GOT3 (cell line): ENCODE measurements at places on chromosomes 7 and 10.

DNA sequence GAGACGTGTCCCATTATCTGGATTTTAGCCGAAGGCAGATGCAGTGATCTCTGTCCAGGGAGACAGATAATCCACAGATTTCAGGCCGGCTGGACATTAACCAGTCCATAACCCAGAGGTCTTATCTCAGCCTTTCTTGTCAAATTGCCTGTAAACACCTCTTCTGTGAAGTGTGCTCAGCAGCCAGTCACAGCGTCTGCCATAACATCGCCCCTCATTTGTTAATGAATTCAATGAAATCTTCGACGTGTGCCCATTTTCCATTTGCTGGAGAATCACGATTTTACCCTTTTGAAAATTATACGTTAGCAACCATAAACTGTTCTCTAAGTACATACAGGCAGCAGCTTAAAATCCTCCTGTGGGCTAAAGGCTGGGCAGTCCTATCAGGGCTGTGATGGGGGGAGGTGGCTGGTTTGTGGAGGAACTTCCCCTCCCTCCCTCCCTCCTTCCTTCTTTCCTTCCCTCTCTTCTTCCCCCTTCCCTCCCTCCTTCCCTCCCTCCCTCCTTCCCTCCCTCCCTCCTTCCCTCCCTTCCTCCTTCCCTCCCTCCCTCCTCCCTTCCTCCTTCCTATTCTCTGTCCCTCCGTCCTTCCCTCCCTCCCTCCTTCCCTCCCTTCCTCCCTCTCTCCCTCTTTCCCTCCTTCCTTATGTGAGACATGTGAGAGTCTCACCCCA is 26.6 kb upstream of the FAM20C start:
- DNase-seq: no peak

DNA sequence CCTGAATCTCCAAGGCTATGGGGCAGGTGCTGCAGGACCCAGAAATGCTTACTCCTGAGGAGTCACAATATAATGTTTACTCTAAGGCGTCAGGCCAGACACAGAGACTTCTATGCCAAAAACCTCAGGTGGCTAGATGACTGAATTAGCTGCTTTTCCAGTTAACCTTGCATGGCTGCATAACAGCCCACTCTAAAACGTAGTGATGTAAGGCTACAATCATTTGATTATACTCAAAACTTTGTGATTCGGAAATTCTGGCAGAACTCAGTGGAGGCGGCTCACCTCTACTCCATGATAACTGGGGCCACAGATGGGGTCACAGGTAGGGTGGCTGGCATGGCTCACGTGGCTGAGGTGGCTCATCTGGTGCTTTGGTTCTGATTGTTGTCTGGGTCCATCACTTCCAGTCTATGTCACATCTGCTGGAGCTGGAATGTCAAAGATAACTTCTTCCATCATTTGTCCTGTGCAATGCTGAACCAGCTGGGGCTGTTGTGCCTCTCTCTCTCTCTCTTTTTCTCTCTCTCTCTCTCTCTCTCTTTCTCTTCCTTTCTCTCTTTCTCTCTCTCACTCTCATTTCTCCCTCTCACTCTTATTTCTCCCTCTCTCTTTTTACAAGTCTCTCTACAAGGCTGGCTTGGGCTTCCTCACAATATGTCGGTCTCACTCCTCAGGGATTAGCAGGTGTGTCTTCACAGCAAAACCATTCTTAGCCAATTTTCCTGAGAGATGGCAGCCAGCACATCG is 11.8 kb downstream of the TMEM72 start:
- no peak for DNase-seq

DNA sequence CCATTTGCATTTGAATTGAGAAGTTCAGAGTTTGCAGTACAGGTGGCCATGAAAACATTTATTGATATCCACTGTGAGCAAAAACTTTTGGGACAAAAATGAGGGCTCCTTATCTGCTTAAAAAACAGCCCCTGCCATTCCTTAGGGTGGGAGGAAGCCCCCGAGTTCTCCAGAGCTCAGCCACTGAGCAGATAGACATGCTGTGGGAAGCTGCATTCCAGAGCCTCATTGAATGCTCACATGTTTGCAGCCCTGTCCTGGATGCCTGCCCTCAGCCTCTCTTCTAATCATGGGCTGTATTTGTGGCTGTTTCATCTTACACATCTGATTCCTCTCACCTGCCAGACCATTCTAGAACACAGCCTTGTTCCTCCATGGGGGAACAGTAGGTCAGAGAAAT is 33.3 kb downstream of the PLPP4 start:
- no peak for DNase-seq

- no peak for DNase-seq
Observed at GRCh38 chr7:30027065-30027456, 559 bp upstream of the FKBP14 start.

- no peak for DNase-seq
Observed at GRCh38 chr7:122038904-122039303, 105.1 kb downstream of the AASS start.

DNA sequence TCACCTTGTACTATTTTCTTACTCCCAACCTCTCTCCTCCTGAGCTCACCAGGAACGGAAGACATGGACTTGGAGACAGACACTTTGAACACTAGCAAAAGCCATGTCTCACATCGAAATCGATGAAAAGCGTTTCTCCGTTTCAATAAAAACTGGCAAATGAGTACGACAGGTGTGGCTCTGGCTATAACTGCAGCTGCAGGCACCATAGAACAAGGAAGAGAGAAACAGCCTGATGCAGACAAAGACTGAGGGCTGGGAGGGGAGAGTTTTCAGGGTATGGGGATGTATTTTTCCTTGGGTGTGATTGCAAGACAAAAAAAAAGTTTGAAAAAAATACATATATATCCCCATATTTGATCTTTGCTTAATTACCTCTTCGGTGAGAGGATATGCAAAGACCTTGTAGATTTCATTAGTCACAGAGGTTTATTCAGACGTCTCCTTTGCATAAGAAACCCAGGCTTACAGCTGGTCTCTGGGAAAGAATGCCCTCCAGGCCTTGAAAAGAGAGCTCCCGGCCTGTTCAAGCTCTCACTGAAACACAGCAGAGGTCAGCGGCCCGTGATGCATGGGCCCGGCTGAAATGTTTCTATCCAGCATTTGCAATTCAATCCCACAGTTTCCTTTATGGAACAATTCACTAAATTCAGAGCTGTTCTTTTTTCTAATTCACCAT is 63.1 kb downstream of the TLL2 start:
- no peak for DNase-seq

DNA sequence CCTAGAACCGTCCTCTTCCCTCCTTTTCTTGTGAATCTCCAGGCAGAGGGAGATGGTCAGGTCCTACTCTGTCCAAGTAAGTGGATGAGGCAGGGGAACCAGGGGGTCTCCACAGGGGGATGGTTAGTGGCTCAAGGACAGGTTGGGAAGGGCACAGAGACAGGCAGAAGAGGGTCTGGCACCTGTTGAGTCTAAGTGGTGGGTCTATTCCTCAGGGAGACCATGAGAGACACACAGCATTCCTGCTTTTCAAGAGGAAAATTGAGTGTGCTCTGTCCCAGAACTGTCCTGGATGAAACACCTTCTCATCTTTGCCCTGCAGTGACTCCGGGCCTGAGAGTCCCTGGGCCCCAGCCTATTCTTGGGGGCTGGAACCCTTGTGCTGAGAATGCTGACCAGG is 184.8 kb upstream of the GALNT17 start:
- DNase-seq: no peak

- no peak for DNase-seq
Observed at GRCh38 chr7:102044641-102044983, 227.2 kb downstream of the CUX1 start.

DNA sequence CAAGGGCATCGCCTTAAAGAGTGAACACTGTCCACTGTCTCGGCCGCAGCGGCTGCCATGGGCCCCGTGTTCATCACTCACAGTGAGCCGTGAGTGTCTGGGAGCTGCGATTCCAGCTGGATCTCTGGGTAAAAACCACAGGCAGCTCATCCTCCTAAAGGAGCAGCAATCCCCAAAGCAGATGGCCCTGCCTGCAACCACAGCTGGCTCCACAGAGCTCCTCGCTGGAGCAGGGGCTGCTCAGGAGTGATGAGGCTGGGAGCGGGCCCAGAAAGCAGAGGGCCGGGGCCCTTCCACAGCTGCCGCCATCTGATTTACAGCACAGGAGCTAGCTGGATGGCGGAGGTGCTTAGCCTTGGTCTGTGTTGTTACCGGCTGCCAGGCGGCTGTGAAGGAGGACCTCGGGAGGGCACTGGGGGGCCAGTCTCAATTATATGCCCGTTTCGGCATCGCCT is 6.6 kb upstream of the TMEM184A start:
- no peak for DNase-seq

GRCh38 chr7:116311259-116311658 is 100.9 kb downstream of the TES start:
- no peak for DNase-seq

GRCh38 chr7:34160261-34160752 is 255.0 kb downstream of the BMPER start:
- DNase-seq: no peak

DNA sequence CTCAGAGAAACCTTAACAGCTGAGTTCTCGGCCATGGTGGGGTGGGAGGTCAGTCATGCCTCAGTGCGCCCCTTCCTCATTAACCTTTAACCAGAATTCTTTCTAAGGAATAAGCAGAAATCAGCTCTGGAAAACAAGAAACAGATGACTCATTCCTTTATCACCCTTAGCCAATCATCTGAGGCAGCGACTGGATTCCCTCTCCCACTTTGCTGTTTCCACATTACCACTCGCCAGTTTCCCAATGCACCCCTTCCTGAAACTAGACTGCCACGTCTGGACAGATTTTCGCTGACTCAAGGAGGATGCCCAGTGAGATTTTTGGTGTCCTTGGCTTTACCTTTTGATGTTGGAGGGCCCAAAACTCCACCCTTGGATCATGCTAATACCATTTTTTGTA is 223.8 kb downstream of the PLXDC2 start:
- DNase-seq: no peak

DNA sequence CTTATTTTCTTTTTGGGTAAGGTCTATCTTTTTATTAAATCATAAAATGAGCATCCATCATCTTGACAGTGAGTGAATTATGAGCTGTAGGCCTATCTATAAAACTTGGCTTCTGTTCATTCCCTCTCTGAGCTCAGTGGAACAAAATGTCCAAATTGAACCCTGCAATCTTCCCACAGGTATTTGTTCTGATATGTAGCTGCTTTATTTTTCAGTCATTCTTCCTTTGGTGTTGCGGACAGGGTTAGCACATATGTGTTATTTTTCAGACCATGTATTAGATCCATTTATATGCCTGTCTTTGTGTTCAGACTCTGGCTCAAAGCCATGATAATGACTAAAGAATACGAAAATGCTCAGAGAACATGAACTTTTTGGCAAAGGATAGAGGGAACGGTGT is 201.6 kb upstream of the KIAA1217 start:
- no peak for DNase-seq

DNA sequence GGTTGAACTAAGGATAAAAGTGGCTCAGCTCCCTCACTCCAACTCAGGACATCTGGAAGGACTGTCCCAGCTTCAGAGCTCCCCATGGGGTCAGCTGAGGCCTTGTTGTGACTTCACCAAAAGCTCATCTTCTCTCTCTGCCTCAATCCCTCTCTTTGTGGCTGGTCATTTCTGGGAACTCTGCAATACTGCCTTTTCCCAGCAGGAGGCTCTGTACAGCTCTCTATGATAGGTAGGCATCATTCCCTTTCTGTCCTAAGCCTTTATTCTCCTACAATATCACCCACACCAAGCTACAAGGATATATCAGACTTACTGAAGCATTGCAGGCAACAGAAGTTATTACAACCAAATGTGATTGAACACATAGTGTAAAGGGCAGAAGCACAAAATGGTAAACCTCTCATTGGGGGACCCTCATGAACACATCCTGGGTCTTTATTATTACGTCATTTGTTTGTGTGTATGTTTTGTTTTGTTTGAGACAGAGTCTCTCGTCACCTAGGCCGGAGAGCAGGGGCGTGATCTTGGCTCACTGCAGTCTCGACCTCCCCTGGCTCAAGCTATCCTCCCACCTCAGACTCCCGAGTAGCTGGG is 36.7 kb upstream of the PRPS1L1 start:
- no peak for DNase-seq

GRCh38 chr10:45675388-45675787 is 2.8 kb upstream of the ZFAND4 start:
- no peak for DNase-seq

- DNase-seq: no peak
Observed at GRCh38 chr7:82376739-82377138, 66.8 kb downstream of the CACNA2D1 start.

DNA sequence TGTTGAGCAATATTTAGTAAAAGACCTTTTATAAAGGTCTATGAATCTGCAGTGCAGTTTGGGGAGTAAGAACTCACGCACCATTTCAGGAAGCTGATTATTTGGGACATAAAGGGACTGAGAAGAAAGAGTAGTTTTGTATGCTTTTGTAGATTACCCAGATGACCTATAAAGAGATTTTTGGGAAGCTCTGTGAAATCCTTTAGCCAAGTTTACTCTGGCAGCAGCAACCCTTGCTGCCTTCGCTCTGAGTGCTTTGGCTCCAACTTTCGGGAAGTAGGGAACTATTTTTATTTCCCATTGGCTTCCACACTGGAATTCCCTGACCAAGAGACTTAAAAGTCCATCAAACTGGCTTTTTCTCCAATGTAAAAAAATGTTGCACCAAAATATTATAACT is 1110.1 kb upstream of the PHF14 start:
- no peak for DNase-seq

- DNase-seq: no peak
Observed at GRCh38 chr10:10804998-10805740, 212.5 kb upstream of the CELF2 start.

- DNase-seq: peak; percentile 40
Observed at GRCh38 chr10:30687698-30688213, 58.2 kb upstream of the LYZL2 start.

GRCh38 chr10:125316436-125316835 is 156.1 kb upstream of the CTBP2 start:
- DNase-seq: no peak

GRCh38 chr10:48577158-48577557 is 27.7 kb downstream of the ARHGAP22 start:
- no peak for DNase-seq

DNA sequence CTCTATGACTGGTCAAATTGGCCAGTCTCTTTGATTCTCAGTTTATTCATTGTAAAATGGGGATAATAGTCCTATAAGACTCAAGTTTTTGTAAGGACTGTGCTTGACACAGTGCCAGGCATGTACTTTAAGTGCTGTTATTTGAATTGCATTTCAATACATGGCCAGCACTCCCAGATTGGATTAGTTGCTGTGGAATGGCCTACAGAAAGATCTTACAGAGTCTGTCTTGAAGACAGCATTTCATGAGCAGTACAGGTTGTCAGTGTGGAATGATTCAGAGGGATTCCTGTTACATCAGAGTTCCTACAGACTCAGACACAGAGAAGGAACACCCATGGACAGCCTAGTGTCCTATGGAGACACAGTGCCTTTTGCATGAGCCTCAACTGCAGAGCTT is 238.1 kb upstream of the BMPER start:
- no peak for DNase-seq

GRCh38 chr7:155645662-155646061 is 1.2 kb downstream of the RBM33 start:
- DNase-seq: no peak
